ENCODE measurements at places on chromosomes 2 and 18.

- no peak for DNase-seq
Observed at GRCh38 chr2:237510502-237511217, 23.6 kb downstream of the MLPH start.

DNA sequence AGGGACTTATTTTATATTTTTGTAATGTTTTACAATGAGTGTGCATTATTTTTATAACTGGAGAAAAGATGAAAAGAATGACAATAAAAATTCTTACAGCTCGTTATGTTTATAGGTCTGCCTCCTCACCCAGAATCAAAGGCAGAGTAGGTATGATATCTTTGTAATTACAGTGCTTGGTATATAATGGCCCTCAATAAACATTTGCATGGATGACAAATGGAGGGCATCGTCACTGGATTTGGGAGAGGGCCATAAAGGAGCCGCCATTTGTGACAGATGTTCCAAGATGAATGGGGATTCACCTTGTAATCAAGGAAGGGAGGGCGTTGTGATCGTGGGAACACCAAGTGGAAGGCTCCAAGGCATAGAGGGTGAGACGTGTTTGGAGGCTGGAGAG, 22.6 kb upstream of the GIGYF2 start:
- DNase-seq, result no peak

- DNase-seq, result no peak
Observed at GRCh38 chr2:224723586-224724217, 7.5 kb upstream of the CCDC195 start.

- no peak for DNase-seq
Observed at GRCh38 chr2:10481055-10481665, 33.0 kb upstream of the ODC1 start.

DNA sequence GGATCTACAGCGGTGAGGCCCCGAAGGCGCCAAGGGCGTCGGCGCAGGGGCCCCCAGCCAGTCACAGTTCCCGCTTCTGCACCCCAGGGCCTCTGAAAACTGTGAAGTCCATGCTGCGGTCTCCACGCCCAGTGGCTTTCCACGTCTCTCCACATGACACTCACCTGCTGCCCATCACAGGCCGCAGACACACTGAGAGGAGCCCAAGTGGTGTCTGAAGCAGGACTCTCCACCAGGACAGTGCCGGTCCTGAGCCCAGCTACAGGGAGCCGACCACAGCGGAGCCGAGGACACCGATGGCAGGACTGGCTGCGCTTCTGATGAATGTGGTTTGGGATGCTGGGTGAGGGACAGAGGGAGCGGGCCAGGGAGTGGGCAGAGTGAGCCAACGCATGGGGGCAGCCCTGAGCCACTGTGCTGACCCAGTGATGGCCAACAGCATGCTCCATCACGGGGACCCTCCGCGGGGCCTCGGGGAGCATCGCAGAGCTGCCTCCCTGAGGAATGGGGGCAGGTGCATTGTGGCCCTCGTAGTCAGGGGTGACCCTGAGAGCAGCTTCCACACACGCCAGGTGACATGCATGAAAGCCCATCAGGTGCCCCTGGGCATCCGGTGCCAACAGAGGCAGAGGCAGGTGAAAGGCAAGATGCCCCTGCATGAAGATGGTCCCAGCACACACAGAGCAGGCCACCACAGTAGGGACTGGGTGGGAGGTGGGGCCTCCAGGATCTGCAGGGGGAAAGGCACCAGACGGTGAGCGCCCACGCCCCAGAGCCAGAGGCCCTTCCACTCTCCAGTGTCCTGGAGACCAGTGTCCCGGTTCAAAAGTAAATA, 116.6 kb downstream of the HDAC4 start:
- DNase-seq, result no peak

All from activated T-cell treated with anti-CD3 and anti-CD28 coated beads for 1 hour (primary cell).